ENCODE measurements at places on chromosomes 13 and 19.

- DNase-seq, result no peak
These were observed 8.0 kb downstream of the SPHK2 start for GRCh38 chr19:48627201-48627864.

- no peak for DNase-seq
These were observed 5.5 kb downstream of the PIK3R2 start for GRCh38 chr19:18158467-18158866.

DNA sequence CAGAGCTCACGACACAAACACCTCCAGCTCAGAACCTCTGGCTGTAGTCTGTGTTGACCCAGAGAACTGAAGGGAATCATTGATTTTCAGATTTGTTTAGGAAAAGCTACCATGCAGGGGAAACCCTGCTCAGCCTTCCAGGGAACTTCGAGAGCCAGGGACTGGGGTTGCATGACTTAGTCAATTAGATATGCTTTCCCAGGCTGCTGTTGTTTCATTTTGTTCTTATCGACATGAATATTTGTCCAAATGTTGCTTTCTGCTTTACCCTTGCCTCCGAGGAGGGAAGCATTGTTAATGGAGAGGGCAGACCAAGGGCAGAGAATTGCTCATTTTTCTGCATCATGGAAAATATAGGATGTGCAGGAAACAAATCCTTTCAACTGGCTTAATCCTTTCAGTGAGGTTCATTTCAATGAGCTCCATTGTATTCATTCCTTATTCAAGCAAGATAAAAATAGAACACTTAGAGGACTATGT is 82.5 kb downstream of the KLF5 start:
- DNase-seq, result no peak

- no peak for DNase-seq
These were observed 11.9 kb downstream of the ZNF787 start for GRCh38 chr19:56109226-56109625.

- no peak for DNase-seq
These were observed 24.1 kb downstream of the SHANK1 start for GRCh38 chr19:50695251-50696093.

Measured in stimulated activated CD8-positive, alpha-beta memory T cell treated with anti-CD3 and anti-CD28 coated beads, Interleukin-7, amount 100 ng/mL, for 1 hour (primary cell).